T-helper 2 cell treated with Interferon-gamma antibody and Interleukin-4, amounts not matched to agents 100 ng/mL and 5 ng/mL, for 36 hours (primary cell): ENCODE measurements at places on chromosomes 7 and 10. TPM values are rescaled to one million over a fixed set of nuclear protein-coding genes. Genes with fewer than 3 reads are reported as not detected.

The MALRD1 gene
- total RNA-seq = not detected in 2 replicates

The RPEL1 gene
- not detected in 2 replicates for total RNA-seq

The LRRC17 gene
- total RNA-seq = 0.16 and 0.18 TPM in 2 replicates

The PAPOLB gene
- not detected in 2 replicates for total RNA-seq

The GFRA1 gene
- total RNA-seq = not detected in 2 replicates

The NACAD gene
- 0.02 TPM in 1 of 2 replicates, not detected in the other for total RNA-seq

The MKI67 gene
- total RNA-seq = 272 and 283 TPM in 2 replicates

The LIPJ gene
- total RNA-seq = 0.18 TPM in 1 of 2 replicates, not detected in the other

The ASL gene
- total RNA-seq = 33.1 and 34.7 TPM in 2 replicates

The AKR1D1 gene
- not detected in 2 replicates for total RNA-seq

The HOXA9 gene
- not detected in 2 replicates for total RNA-seq

The BLNK gene
- not detected in 2 replicates for total RNA-seq

The SPDYE6 gene
- not detected in 2 replicates for total RNA-seq

The TMEM213 gene
- total RNA-seq = not detected in 2 replicates

The IL6 gene
- 0.66 TPM in 1 of 2 replicates, not detected in the other for total RNA-seq

The CDNF gene
- 0.34 and 0.48 TPM in 2 replicates for total RNA-seq

The C7orf57 gene
- 0.11 TPM in 1 of 2 replicates, not detected in the other for total RNA-seq

The DKK1 gene
- total RNA-seq = not detected in 2 replicates

The FUOM gene
- total RNA-seq = 14.0 and 16.7 TPM in 2 replicates

The PDZD7 gene
- total RNA-seq = 0.64 and 0.77 TPM in 2 replicates

The UCMA gene
- not detected in 2 replicates for total RNA-seq

The ENO4 gene
- total RNA-seq = not detected in 2 replicates

The VAX1 gene
- not detected in 2 replicates for total RNA-seq

The AKAP9 gene
- 41.6 and 46.8 TPM in 2 replicates for total RNA-seq

The HECTD2 gene
- 2.8 and 3.0 TPM in 2 replicates for total RNA-seq

The CTBP2 gene
- total RNA-seq = 0.23 TPM in 2 replicates

The CCL24 gene
- total RNA-seq = not detected in 2 replicates

The ADAM22 gene
- total RNA-seq = 2.9 and 3.2 TPM in 2 replicates

The PVRIG gene
- total RNA-seq = 46.2 and 49.9 TPM in 2 replicates

The C7orf33 gene
- not detected in 2 replicates for total RNA-seq

The PDGFA gene
- 1.0 and 1.6 TPM in 2 replicates for total RNA-seq

The GHRHR gene
- total RNA-seq = not detected in 2 replicates

The SPDYE5 gene
- not detected in 2 replicates for total RNA-seq

The LSM8 gene
- 46.4 and 53.0 TPM in 2 replicates for total RNA-seq

The FOXI2 gene
- not detected in 2 replicates for total RNA-seq

The OPALIN gene
- total RNA-seq = not detected in 2 replicates

The COL26A1 gene
- not detected in 2 replicates for total RNA-seq

The NUTM2A gene
- total RNA-seq = 0.18 and 0.50 TPM in 2 replicates

The ZCWPW1 gene
- 1.3 and 1.9 TPM in 2 replicates for total RNA-seq

The SORCS1 gene
- not detected in 2 replicates for total RNA-seq

The SPDYE2B gene
- not detected in 2 replicates for total RNA-seq

The NXPH1 gene
- total RNA-seq = not detected in 2 replicates

The GSTO1 gene
- 134 and 141 TPM in 2 replicates for total RNA-seq

The GUSB gene
- total RNA-seq = 73.6 and 74.9 TPM in 2 replicates

The ADCYAP1R1 gene
- not detected in 2 replicates for total RNA-seq

The HMX2 gene
- total RNA-seq = not detected in 2 replicates

The PLEKHS1 gene
- total RNA-seq = 0.11 TPM in 1 of 2 replicates, not detected in the other

The NOD1 gene
- 22.1 and 22.3 TPM in 2 replicates for total RNA-seq

The IFIT1 gene
- total RNA-seq = 3.4 and 3.5 TPM in 2 replicates

The OPN1SW gene
- total RNA-seq = not detected in 2 replicates

The AKR1C3 gene
- total RNA-seq = 2.6 and 3.8 TPM in 2 replicates

The OR2A12 gene
- total RNA-seq = not detected in 2 replicates

The PTPRN2 gene
- 5.1 and 5.4 TPM in 2 replicates for total RNA-seq

The VIM gene
- total RNA-seq = 1,788 and 1,812 TPM in 2 replicates

The RSPH10B2 gene
- 0.20 and 1.2 TPM in 2 replicates for total RNA-seq

The HYAL4 gene
- total RNA-seq = not detected in 2 replicates

The FFAR4 gene
- total RNA-seq = not detected in 2 replicates

The TEX47 gene
- total RNA-seq = not detected in 2 replicates

The PCLO gene
- total RNA-seq = not detected in 2 replicates
